Naive thymus-derived CD4-positive, alpha-beta T cell (primary cell): ENCODE measurements at places on chromosomes 2 and 18. TPM values are rescaled to one million over a fixed set of nuclear protein-coding genes. Genes with fewer than 3 reads are reported as not detected.

The RFX8 gene
- total RNA-seq: 0.54 TPM

The SLC23A3 gene
- 5.2 TPM for total RNA-seq

The CTAGE1 gene
- not detected in 2 replicates for total RNA-seq

The SLC11A1 gene
- total RNA-seq: 1.9 TPM

The ZEB2 gene
- 6.6 TPM for total RNA-seq

The IL1F10 gene
- not detected for total RNA-seq

The PDE11A gene
- total RNA-seq: not detected

The FHL2 gene
- 0.32 TPM for total RNA-seq

The EFHD1 gene
- 0.70 and 0.84 TPM in 2 replicates for total RNA-seq

DNA sequence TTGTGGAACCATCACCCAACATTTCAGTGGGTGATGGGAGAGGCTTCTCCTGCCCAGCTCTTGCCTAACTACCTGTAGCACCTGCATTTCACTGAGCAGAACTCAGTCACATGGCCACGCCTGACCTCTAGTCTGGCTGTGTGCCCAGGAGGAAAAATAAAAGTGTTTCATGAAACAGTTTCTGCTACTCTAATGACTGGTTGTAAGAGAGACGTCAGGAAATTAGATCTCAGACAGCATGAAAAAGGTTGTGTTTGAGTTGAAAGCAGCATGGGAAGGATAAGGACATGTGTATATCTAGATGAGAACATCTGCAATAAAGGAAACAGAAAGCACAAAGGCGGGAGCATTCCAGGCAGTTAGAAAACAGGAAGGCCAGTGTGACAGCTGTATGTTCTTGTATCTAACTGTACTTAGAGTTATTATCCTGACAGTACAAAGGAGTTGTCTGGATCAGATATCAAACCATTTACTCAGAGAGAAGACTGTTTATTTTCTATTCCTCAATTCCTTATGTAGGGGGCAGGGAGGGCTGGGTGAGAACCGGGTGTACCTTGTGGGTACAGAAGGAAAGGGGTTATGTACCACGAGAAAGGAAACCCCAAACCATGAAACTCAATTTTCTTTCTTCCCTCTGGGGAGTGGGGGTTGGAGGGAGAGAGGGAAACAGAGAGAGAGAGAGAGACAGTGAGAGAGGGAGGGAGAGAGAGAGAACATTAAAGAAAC, 307.4 kb upstream of the VWC2L start:
- no peaks in the 10 kb centered on the region for H3K27me3 ChIP-seq
- H3K27ac ChIP-seq: no peak overlapping the region
- DNase-seq: no peak
- H3K4me3 ChIP-seq: no peak overlapping the region
- no peaks in the 10 kb centered on the region for H3K36me3 ChIP-seq

GRCh38 chr18:29034113-29034856, 857.4 kb upstream of the CDH2 start:
- H3K4me1 ChIP-seq: no peaks in the 10 kb centered on the region
- no peaks in the 10 kb centered on the region for H3K36me3 ChIP-seq
- DNase-seq: no peak
- H3K27ac ChIP-seq: no peak overlapping the region
- H3K4me3 ChIP-seq: no peak overlapping the region

DNA sequence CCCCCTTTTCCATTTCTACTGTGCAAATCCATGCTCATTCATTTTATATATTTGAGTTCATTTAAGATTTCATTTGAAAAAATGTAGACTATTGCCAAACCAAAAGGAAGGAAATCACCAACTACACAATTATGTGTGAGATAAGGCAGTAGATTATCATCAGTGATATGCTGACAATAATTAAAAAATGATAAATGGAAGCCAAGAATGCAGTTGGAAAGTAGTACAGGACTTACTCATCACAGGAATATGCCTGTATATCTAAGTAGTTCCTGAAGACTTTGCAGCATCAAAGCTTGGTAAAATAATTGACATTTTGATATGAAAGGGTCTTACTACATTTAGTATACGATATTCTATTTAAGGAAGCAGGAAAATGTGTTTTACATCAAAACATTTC, 166.1 kb upstream of the OTX1 start:
- H3K27ac ChIP-seq: no peak overlapping the region
- H3K4me1 ChIP-seq: no peaks in the 10 kb centered on the region
- no peak overlapping the region for H3K4me3 ChIP-seq
- H3K36me3 ChIP-seq: no peaks in the 10 kb centered on the region
- no peak for DNase-seq
- H3K27me3 ChIP-seq: no peaks in the 10 kb centered on the region

- H3K27me3 ChIP-seq: no peaks in the 10 kb centered on the region
- no peaks in the 10 kb centered on the region for H3K4me1 ChIP-seq
- H3K36me3 ChIP-seq: no peaks in the 10 kb centered on the region
Observed at GRCh38 chr18:7953095-7953958, 386.2 kb downstream of the PTPRM start.

DNA sequence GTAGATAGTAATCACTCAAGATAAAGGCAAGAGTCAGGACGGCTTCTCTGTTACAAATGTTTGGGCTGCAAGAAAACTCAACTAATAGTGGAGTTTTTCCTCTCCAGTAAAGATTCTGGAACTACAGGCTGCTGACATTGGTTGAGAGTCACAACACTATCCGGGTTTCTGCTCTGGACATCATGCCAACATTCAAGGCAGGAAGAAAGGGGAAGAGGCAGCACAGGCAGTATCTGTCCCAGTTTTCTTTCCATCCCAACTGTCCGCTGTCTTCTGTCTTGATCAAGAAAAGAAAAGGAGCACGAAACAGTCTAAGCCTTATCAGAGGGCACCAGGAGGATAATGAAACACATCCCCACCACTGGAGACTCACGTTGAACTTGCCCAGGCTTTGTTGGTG, 132.1 kb downstream of the MAIP1 start:
- no peaks in the 10 kb centered on the region for H3K4me1 ChIP-seq
- no peak overlapping the region for H3K27ac ChIP-seq
- H3K4me3 ChIP-seq: no peak overlapping the region

GRCh38 chr2:38215522-38215921, 139.6 kb upstream of the CYP1B1 start:
- H3K27me3 ChIP-seq: no peaks in the 10 kb centered on the region
- no peak overlapping the region for H3K4me3 ChIP-seq
- DNase-seq: no peak

DNA sequence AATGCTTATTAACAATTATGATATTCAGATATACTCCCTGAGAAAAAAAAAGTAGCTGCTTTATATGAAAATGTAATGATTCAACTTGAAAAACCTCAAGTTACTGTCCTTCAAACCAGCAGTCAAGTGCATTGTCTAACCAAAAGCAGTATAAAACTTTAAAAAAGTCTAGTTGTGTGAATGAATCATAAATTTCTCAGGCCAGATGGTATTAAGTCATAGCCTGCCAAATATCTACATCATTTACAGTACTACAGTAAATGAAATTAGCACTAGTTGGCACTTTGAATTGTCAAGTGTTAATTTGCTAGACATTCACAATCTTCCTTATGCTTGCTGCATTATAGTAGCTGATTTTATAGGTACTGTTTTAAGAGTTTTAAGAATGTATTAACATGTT, 85.9 kb downstream of the CBLN2 start:
- H3K4me3 ChIP-seq: no peak overlapping the region
- no peaks in the 10 kb centered on the region for H3K27me3 ChIP-seq
- H3K4me1 ChIP-seq: no peaks in the 10 kb centered on the region
- H3K27ac ChIP-seq: no peak overlapping the region

- DNase-seq: no peak
- no peaks in the 10 kb centered on the region for H3K36me3 ChIP-seq
- H3K27ac ChIP-seq: no peak overlapping the region
- H3K4me1 ChIP-seq: no peaks in the 10 kb centered on the region
- H3K4me3 ChIP-seq: no peak overlapping the region
Observed at GRCh38 chr2:199603721-199604291, 146.1 kb upstream of the SATB2 start.

DNA sequence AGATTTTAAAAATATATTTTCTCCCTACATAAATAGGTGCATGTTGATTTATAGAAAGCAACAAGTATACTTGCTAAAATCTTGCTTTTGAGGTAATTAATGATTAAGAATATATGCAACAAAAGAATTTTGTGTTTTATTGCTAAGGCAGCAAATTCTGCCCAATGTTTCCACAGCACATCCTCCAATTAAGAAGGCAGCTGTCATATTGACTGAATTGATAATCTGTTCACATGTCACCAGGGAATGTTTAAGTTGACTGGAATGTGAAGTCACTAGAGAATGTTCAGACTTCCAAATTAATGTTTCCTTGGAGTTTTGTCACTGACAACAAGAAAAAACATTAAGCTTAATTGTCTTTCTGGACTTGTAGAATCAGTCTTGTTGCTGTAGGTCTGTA, 1602.7 kb upstream of the SLC39A10 start:
- DNase-seq: no peak
- no peaks in the 10 kb centered on the region for H3K27me3 ChIP-seq
- H3K4me1 ChIP-seq: no peaks in the 10 kb centered on the region

GRCh38 chr2:12316476-12316875, 400.3 kb upstream of the TRIB2 start:
- H3K27ac ChIP-seq: no peak overlapping the region
- no peak overlapping the region for H3K4me3 ChIP-seq

GRCh38 chr2:100285691-100286090, 36.6 kb downstream of the LONRF2 start:
- H3K27me3 ChIP-seq: no peaks in the 10 kb centered on the region
- no peak overlapping the region for H3K27ac ChIP-seq
- no peak for DNase-seq
- H3K36me3 ChIP-seq: no peaks in the 10 kb centered on the region
- peaks cover 4% of the 10 kb centered on the region for H3K4me1 ChIP-seq

GRCh38 chr18:45760462-45761036, 36.6 kb downstream of the SLC14A1 start:
- no peak overlapping the region for H3K4me3 ChIP-seq
- no peak overlapping the region for H3K27ac ChIP-seq
- no peak for DNase-seq
- no peaks in the 10 kb centered on the region for H3K36me3 ChIP-seq
- H3K27me3 ChIP-seq: no peaks in the 10 kb centered on the region
- H3K4me1 ChIP-seq: no peaks in the 10 kb centered on the region

DNA sequence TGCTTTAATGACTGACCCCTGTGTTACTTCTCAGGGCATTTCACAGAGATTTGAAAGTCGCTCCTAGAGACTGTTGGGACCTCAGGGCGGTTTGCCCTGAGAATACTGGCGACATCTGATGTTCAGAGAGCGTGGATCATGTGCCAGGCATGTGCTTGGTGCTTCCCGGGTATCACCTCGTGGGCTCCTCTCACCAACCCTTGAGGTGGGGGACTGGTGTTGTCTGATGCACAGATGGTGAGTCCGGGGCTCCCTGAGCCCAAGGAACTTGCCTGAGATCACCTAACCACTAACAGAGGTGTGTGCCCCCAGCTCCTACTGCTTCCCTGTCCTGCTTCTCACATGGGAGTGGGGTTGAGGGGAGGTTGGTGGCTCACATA, 16.2 kb downstream of the ATOH8 start:
- H3K27me3 ChIP-seq: no peaks in the 10 kb centered on the region
- no peak overlapping the region for H3K27ac ChIP-seq
- H3K4me1 ChIP-seq: no peaks in the 10 kb centered on the region
- H3K36me3 ChIP-seq: no peaks in the 10 kb centered on the region

GRCh38 chr2:238378230-238379095, 48.3 kb upstream of the ASB1 start:
- peaks cover 20% of the 10 kb centered on the region for H3K4me1 ChIP-seq
- no peak overlapping the region for H3K27ac ChIP-seq
- H3K36me3 ChIP-seq: no peaks in the 10 kb centered on the region
- H3K27me3 ChIP-seq: no peaks in the 10 kb centered on the region

GRCh38 chr18:2914881-2915240, 68.1 kb downstream of the EMILIN2 start:
- no peaks in the 10 kb centered on the region for H3K27me3 ChIP-seq
- H3K4me3 ChIP-seq: no peak overlapping the region
- H3K4me1 ChIP-seq: no peaks in the 10 kb centered on the region
- no peak overlapping the region for H3K27ac ChIP-seq

GRCh38 chr18:12324991-12325725, 17.1 kb downstream of the TUBB6 start:
- H3K27ac ChIP-seq: no peak overlapping the region
- no peaks in the 10 kb centered on the region for H3K27me3 ChIP-seq
- H3K4me1 ChIP-seq: no peaks in the 10 kb centered on the region
- H3K4me3 ChIP-seq: no peak overlapping the region

DNA sequence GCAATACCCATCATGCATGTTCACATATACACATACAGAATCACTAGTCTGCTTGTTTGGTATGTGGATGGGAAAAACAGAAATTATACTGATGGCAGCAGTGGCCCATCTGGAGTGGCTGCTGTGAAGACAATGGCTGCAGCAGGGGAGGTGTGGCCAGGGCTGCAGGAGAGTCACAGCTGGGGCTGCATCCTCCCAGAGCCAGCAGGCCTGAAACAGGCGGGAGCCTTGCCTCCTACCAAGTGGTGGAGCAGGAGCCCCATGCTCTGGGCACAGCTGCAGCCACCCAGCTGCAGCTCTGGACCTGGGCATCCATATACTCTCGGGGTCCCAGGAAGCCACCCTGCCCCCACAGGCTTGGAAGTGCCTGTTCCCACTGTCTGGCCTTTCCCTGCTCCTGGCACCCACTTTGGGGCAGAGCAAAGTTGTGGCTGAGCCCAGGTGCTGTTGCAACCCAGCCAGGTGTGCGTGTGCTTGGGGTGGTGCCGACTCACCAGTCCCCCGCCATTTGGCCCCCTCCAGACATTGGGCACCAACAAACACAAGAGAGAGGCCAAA, 136.6 kb downstream of the SPAG16 start:
- H3K4me1 ChIP-seq: no peaks in the 10 kb centered on the region
- no peak overlapping the region for H3K4me3 ChIP-seq
- no peaks in the 10 kb centered on the region for H3K36me3 ChIP-seq
- H3K27ac ChIP-seq: no peak overlapping the region

GRCh38 chr2:139067072-139067471, 286.9 kb upstream of the NXPH2 start:
- DNase-seq: no peak
- H3K27me3 ChIP-seq: no peaks in the 10 kb centered on the region
- H3K4me3 ChIP-seq: no peak overlapping the region
- H3K4me1 ChIP-seq: no peaks in the 10 kb centered on the region
- H3K36me3 ChIP-seq: no peaks in the 10 kb centered on the region

GRCh38 chr2:184402381-184402780, 195.9 kb upstream of the ZNF804A start:
- H3K4me3 ChIP-seq: no peak overlapping the region
- DNase-seq: no peak
- no peaks in the 10 kb centered on the region for H3K4me1 ChIP-seq
- no peaks in the 10 kb centered on the region for H3K27me3 ChIP-seq
- H3K36me3 ChIP-seq: no peaks in the 10 kb centered on the region

DNA sequence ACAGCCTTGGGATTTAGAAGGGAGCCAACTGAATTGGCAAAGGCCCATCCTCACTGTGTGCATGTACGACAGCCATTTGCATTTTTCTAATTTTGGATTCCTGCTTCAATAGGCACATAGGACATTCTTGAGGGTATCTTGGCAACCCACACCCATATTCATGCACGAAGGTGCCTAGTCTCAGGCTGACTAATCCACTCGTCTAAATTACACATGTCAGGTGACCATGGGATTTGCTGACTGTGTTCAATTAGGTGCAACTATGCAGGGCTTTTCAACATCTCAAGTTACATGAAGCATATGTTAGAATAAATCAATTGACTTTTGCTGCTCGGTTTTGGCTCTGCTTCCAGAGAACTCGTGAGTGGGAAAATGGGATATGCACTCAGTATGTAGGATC, 249.7 kb downstream of the SP3 start:
- no peak overlapping the region for H3K27ac ChIP-seq
- H3K4me1 ChIP-seq: no peaks in the 10 kb centered on the region
- no peaks in the 10 kb centered on the region for H3K36me3 ChIP-seq
- no peak overlapping the region for H3K4me3 ChIP-seq
- no peaks in the 10 kb centered on the region for H3K27me3 ChIP-seq
